Retina (tissue), 1 donor: ENCODE measurements at places on chromosomes 4 and X.

GRCh38 chr4:106835919-106836318, 200.2 kb downstream of the DKK2 start:
- no peak for DNase-seq

DNA sequence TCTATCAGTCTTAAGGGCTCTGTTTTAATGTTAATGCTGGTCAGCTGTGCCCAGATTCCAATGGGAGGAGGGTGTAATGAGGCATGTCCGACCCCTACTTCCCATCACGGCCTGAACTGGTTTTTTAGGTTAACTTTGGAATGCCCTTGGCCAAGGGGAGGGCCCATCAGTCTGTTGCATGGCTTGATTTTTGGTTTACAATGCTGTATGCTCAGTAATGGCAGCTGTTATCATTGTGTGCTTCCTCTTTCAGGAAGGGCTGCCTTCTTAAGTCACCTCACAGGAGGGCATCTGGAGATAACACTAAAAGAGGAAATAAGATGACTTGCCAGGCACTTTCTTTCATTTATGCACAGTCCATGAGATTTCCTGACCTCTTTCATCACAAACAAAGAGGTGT, 36.3 kb downstream of the ATXN3L start:
- peak; percentile 16 for DNase-seq

DNA sequence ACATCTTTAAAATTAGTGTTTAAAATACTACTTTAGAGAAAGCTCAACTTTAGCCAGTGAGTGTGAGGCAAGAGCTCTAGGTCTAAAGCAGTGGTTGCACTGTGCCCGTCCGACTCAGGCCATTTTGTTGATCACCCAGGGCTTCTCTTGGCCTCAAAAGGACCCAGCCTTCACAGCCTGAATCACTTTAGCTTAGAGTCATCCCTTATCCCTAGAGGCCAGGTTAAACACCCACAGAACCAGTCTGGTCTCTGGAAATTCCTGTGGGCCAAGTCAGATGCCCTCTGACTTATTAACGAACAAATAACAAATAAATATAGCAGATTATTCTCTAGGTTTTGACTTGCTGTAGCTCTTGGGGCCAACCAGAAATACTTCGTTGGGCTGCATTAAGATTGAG, 102.3 kb downstream of the WWC2 start:
- DNase-seq = no peak

DNA sequence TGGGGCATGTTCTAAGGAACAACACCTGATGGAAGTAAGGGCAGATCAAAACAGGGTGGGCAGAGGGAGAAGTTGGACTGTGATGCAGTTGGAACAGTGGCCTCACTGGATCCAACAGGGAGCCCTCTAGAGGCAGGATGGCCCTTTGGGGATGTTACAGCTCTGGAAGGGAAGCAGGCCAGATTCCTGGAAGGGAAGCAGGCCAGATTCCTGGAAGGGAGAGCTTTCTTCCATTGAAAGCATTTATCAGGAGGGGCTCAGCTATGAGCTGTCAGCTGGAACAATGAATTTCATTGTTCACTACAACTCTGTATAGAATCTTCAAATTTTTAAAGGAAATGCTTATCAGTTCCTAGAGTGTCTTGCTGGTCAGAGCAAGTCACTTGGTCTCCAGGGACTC, 17.7 kb downstream of the IL15 start:
- peak; percentile 14 for DNase-seq

GRCh38 chr4:123671636-123672404, 275.2 kb downstream of the SPRY1 start:
- DNase-seq = no peak

DNA sequence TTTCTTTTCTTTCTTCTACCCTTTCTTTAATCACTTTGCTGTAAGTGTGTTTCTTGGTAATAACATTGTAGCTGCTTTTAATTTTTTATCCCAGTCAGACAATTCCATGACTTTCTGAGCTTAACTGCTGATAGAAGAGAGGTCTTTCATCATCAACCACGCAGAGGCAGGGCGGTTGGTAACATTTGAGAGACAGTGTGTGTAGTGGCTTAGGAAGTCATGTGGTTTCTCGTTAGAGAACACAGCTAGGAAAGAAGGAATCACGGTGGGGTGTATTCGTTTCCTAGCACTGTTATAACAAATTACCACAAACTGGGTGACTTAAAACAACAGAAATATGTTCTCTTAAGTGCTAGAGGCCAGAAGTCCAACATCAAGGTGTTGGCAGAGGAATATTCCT, 11.5 kb downstream of the PRPS2 start:
- no peak for DNase-seq

GRCh38 chrX:153888344-153888743, 2.4 kb upstream of the L1CAM start:
- DNase-seq = no peak

GRCh38 chr4:121155893-121156292, 8.2 kb downstream of the TNIP3 start:
- DNase-seq = no peak

DNA sequence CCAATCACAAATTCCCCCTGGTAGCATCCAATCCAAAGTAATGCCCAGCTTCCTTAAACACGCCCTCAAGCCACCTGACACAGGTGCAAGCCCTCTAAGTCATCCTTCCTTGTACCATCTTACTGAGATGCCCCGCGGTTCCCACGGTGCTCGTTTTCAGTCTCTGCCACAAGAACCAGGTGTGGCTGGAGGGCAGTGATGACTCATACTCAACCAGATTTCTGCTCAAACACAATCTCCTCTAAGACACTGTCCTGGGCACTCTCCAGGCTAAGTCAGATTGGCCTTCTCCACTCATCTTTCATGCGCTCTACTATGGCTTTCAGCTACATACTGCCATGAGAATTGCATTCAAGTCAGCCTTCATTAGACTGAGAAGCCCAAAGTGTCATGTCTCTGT, 3.5 kb downstream of the SH3KBP1 start:
- no peak for DNase-seq

DNA sequence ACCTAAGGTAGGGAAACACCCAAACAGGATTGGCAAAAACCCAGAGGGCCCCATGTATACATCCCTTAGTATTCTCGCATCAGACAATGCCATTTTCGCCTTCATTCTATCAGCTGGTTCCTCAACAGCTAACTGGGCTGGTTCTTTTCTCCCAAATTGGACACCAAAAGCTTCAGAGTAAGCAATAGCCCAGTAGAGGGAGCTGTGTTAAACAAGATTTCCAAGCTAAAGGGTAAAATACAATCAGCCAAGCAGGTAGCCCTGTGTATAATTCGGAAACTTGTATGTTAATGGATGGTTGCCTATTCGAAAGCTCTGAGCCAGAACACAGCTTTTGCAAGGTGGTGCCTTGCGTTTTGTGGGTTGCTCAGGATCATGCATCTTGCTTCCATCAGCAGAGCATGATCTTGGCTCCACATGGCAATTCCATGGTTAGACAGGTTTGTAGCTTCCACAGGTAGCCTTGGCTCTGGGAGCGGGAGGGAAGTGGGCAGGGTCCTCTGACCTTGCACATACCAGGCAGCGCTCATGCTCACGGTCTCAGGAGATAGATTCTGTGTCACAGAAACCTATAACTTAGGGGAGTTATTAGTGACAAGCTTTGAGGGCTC, 115.2 kb upstream of the LNX1 start:
- DNase-seq = peak; percentile 49

DNA sequence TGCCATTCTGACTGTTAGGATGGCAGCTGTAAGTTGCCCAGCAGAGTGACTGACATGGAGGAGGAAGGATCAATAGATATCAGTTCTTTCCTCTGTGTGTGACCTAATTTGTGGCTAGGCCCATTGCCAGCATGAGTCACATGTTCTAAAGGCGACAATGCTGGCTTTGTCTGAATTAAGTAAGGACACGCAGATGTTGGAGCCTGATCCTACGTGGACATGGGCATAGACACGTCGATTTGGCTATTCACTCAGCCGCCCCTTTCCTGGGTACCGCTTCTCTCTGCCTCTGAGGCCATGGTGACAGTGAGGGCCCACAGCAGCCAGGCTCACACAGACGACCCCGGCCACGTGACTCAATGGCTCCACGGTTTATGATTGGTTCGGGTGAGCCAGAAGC, 16.3 kb downstream of the PROM1 start:
- DNase-seq = no peak

- DNase-seq = no peak
These were observed 907.0 kb downstream of the RAPGEF2 start for GRCh38 chr4:160009656-160010493.

DNA sequence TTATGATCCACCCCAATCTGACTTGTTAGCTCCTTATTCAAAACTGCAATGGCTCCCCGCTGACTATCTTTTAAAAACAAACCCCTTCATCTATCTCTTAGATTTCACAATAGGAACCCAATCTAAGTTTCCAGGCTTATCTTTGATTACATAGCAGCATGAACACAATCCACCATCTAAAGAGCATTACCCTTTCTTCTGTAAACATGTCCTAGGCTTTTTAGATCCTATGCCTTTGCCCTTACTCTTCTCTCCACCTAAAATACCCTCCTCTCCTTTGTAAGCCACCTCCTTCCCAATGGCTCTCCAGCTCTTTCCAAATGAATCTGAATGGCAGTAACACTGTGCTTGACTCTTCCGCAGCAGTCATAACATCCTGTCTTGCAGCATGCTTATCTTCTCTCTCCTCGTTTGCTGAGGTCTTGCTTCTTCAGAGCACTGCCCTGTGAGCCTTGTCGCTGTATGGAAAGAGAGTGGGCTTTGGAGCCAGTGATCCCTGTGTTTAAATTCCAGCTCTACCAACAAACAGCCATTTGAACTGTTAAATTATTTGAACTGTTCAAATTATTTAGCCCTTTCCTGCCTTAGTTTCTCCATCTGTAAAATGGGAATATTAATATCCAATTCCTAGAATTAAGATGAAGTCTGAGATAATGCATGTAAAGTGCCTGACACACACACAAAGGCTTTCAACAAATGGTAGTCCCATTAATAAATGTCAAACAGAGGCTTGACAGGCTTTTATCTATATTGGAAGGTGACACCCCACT, 16.2 kb upstream of the TSPAN5 start:
- DNase-seq = no peak

- DNase-seq = no peak
These were observed 297.4 kb downstream of the ANKRD50 start for GRCh38 chr4:124415146-124415545.

DNA sequence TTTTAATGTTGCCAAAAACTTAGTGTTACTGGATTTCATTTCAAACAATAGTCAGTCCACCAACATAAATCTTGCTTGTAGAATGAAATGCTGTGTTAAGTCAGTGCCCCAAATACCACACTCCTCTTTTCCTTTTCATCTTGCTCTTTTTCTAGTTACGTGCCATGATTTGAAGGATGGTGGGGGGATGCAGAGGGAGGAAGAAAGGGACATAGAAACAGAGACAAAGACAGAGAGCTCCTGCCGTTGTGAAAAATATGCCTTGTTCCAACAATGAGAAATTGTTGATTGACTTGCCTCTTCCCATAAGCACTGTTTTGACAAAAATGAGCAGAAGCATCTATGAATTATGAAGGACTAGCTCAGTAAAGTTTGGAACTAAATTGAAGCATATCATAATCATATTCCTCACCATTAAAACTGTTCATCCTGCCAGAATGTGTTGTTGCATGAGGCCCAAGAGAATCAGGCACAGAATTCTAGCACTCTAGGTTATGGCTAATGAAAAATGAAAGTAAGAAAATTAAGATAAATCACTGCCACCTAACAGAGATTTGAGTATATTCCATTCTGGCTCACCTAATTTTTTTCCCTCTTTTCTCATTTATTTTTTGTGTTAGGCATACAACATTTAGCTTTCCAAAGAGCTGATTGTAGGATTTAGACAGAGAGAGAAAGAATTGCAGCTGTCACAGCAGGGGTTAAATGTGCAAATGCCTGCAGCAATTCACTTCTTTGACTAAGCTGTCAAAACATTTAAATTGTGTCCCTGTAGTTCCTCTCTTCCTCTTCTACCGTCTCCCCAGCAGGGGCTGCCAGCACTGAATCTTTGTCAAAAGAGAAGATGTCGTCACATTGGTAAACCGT, 111.6 kb upstream of the PTPN13 start:
- DNase-seq = peak; percentile 81

DNA sequence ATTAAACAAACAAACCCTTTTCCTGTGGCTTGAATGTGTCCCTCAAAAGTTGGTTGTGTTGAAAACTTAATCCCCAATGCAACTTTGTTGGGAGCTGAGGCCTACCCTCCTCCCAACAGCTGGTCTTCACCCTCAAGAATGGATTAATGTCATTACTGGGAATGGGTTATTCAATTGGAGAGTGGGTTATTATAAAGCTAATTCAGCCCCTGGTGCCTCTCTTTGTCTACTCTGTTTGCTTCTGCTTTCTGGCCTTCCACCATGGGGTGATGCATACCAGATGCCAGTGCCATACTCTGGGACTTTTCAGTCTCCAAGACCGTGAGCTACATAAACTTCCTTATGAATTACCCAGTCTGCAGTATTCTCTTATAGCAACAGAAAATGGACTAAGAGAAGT, 706.5 kb downstream of the CCSER1 start:
- DNase-seq = no peak

- DNase-seq = no peak
These were observed 250.4 kb downstream of the PRDM5 start for GRCh38 chr4:120672076-120672475.

DNA sequence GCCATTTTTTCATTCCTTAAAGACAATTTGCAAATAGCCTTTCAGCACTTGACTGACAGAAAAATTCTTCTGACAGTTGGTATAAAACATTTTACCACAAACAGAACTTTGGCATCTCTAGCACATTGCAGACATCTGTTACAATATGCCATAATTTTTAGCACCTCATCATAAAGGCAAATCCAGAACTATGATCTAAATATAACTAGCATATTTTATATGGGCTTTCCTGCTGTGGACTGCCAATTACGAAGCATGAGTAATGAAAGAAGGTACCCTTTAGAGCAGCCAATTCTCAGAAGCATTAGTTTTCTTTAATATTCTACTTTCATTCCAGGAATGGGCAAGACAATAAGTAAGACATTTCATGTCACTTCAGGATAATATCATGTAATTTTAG, 647.4 kb upstream of the GALNT7 start:
- DNase-seq = no peak

GRCh38 chr4:85039526-85039925, 73.0 kb upstream of the WDFY3 start:
- DNase-seq = no peak

DNA sequence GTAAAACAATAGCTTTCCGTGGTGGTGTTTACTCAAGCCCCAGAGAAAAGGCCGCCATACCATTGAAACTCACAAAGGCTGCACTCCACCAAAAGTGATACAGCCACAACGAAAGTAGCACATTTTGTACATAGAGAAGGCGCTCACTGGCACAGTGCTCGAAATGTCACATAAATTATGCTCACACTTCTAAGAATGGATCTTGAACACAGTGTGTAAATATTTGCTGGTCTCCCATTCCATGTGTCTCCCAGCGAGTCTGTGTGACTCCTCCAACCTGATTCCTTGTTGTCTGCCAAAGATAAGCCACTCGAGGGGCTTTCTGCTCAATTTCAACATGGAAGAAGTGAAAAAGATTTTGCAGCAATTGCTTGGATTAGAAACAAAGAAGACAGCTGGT, 234.0 kb upstream of the VCX3A start:
- no peak for DNase-seq

- DNase-seq = no peak
These were observed 29.4 kb downstream of the CTBP1 start for GRCh38 chr4:1219566-1219950.
